T-helper 2 cell (primary cell): ENCODE measurements at places on chromosomes 2 and 18.

DNA sequence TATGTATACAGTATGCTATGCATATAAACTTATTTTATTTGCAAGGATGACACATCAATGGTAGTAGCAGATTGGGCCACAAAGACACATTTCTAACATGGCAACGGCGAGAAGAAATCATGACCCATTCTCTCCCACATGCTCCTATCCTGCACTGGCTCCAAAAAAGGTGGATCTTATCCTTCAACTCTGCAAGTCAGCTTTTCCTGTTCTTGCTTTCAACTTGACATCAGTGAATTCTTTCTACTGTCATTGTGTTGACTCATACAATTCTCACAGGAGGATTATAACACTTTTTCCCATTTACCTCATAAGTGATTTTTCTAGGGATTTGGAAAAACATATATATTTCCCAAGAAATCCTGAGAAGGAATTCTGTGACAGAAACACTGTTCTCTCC is 53.1 kb downstream of the ACVR1 start:
- no peak for DNase-seq

- no peak for DNase-seq
Observed at GRCh38 chr2:178747767-178748166, 59.5 kb downstream of the TTN start.

DNA sequence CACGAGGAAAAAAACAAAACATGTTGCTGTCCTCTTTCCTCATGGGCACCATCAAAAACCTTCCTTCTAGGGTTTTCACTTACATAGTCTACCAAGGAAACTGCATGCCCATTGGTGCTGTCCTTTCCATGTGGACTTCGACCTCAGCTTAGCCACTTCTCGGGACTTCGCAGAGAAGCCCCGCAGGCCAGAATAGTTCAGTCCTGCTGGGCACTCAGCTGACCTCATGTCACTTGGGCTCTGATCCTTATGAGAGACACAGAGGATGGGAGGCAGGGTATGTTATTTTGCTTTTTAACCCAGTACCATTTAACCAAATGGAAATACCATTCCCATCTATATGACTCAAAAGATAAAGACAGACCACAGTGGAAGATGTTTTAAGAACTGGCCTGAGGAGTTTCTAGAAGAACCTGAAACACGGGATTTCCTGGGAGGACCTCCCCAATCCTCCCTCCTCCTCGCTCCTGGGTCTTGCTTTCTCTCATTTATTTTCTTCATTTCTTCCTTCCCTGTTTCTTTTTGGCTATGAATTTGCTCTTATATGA is 28.4 kb downstream of the AAK1 start:
- DNase-seq, result no peak

DNA sequence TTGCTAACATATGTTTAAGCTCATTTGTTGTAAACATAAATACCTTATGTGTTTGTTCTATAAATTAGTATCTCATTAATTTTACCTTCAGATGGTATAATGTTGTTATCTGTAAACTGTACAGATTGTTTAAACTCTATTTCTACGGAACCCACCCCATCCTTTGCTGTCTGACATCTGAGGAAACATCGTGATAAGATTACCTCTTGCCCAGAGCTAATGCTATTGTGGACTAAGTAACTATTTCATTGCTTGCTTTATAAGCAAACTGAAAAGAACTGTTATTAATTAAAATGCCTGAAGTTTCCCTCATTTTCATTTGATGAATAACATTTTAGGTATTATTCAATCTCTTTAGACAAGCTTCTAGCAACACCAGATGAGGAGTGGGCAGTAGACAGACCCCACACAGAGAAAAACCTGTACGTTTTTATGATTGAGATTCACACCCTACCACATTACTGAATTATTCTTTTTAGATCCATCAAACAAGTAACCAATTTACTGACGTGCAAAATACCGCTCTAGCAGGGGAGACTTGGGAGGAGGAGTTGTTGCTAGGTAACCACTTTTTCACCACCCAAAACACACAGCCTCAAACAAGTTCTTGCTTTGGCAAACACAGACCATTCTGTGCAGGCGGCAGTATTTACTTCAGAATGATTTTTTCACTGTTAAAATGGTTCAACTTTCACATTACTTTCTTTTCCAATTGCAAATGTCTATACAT is 1.9 kb upstream of the SYT4 start:
- DNase-seq, result no peak

- no peak for DNase-seq
Observed at GRCh38 chr2:239762655-239763269, 262.4 kb downstream of the NDUFA10 start.

DNA sequence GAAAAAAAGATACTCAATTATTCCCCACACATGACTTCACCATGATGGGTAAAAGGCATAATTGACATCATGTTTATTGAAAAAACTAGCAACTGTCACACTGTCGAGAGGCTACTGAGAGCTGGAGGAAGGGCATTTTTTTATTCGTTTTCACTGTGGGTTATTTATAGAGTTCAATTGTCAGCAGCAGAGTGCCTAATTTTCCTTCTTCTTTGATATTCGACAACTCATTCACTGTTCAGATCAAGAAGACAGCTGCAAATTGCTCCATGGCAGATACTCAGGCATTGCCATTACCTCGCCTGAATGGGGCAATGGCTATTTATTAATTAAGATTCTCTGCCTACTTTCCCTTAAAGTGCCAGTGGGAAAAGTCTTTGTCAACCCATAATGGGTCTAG is 197.5 kb upstream of the NRP2 start:
- DNase-seq, result no peak

DNA sequence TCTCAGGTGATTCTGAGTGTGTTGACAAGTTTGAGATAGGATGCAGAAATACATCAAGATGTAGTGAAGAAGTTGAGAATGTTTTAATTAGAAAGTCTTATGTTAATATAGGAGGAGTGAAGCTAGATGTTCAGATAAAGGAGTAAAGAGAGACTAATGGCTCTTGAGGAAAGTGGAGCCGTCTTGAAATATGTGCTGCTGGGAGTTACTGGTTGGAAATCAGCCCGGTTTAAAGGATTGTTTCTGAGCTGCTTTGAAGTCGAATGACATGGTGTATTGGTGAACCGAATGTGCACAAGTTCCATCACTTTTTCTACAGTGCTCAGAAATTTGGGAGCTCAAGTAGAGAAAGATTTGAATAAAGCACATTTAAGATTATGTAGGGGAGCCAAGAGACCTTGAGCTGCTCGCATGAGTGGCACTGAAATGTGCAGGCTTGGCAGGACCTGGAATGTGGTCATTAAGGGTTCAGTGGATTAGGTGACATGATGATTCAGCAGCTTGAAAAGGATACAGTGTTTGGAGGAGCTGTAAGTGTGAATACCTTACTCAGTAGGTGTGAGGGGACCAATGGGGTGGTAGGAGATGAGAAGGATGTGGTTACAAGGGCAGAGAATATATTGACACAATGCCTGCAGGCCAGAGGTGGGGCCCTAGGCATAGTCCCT is 68.6 kb downstream of the CAB39 start:
- no peak for DNase-seq
